Stromal cell of bone marrow (primary cell): ENCODE measurements at places on chromosomes 6 and 20.

- DNase-seq, result no peak
Observed at GRCh38 chr6:112348334-112348874, 1.3 kb downstream of the RFPL4B start.

DNA sequence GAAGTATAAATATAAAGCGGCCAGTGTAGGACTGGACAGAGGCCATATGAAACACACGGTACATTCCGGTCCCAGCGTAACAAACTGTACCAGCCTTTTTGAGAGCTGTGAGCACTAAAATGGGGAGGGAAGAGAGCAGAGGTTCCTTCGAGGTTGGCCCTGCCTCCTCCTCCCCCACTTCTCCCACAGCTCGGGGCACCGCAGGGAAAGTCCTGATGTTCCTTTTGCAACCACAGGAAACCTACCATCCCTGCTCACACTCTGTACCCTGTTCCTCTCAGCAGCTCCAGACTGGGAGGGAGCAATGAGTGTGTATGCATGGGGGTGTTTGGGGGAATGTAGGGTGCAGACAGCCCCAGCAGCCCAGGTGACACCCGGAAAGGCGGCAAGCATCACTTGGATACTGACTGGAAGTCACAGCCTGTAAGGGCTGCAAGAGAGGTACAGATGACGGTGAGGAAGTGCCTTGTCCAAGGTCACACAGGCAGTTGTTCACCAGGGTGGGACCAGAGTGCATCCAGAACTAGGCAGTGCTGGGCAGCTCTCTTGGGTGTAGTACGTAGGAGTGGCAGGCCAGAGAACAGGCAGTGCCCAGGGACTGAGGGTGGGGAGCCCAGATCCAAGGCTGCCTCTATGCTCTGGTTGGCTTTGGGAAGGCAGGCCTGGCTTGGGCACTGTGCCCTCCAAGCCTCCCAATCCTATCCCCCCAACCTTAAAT, 11.0 kb upstream of the ARMC12 start:
- no peak for DNase-seq

GRCh38 chr6:144413418-144413817, 128.3 kb downstream of the UTRN start:
- no peak for DNase-seq

- DNase-seq, result no peak
Observed at GRCh38 chr6:162371121-162371520, 356.4 kb downstream of the PRKN start.

DNA sequence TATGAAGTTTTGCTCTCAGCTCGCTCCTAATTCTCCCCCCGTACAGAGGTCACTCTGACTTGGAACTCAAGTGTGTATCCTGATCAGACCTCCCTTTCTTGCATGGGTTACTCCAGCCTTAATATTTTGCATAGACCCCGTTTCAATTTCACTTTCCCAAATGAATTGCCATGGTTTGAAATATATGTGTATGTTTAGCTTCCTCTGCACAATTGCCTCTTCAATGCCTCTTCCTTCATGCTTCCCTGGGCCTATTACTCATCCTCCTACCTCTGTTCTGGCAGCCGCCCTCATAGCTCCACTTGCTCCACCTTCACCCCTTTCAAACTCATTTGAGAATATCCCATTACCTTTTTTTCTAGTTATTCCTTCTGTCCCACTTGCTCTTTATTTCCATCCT, 90.0 kb upstream of the SAMD5 start:
- DNase-seq, result no peak
